ENCODE measurements at places on chromosomes 2 and 18.

- no peak for DNase-seq
Observed at GRCh38 chr18:32093523-32093922, 1.8 kb downstream of the RNF138 start.

DNA sequence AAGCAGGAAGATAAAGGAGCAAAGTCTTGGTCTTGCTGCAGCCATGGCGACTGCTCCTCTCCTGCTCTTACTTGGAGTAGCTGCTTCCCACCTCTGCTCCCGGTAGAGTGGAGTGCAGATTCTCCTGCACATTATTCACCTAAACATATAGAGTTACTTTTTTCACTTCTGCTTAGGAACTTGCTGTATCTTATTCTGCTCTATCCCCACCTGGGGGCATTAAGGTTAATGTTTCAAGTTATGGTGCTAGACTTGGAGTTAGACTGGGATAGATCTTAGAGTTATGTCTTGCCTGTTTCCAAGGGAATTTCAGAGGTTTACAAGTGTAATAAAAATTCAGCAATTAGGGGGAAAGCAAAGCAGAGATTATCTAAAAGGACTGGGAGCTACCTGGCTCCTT lies 144.2 kb downstream of the SETBP1 start:
- DNase-seq, result no peak

DNA sequence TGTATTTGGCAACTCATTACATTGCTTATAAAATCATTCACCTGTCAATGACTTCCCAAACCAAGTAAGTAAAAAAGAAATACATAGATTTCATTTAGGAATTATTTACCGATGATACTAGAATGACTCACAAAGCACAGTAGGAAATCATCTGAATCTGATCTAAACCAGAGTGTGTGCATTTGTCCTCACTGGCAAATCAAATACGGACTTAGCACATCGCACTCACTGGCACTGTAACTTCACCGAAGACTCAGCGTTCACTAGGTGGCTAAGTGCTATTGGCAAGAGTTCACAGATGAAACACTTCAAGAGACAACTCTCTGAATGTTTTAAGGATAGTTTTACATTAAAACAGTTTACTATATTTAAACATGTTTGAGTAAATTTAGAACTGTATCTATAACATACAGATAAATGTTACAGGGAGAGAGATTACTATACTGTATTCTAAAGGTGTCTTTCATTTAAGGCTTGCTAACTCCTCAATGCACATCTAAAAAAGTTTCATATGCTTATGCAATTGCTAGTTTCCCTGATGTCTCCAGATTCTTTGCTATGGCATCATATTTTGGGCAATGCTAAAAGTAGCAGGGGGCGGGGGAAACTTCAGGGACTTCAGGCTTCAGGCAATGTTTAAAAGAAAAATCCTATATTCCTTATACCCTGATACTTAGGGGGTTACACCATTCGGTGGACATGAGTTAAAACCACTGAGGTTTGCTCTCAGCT lies 48.8 kb downstream of the STK39 start:
- no peak for DNase-seq

- no peak for DNase-seq
Observed at GRCh38 chr2:230203110-230203676, 16.6 kb downstream of the SP110 start.

DNA sequence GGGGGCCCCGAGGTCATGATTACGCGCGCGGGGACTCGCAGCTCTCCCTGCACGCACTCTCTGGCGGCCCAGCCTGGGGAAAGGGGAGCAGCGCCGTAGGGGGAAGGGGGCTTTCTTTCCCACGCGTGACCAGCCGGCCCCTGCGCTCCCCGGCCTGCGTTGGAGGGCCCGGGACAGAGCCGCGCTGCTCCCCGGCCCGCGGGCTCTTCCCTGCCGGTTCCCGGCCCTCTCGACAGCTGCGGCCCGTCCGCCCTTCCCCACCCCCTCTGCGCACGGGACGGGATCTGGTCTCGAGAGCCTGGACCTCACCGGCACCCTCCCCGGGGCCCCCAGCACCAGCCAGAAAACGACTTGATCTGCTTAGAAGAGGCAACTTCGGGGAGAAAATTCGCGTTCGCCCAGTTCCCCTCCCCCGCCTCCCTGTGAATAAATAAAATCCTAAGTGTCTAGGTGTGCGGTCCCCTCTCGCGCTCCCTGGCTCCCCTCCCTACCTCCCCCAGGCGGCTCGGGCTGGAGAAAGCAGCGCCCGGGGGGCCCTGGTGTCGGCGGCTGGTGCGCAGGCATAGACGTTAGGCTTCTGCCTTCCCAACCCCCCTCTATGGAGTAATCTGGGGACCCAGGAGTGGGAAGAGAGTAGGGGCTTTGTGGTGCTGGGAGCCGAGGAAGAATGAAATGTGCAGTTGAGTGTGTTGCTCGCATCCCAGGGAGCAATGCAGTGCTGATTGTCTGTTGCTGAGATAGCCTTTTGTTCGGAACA lies 803 bp upstream of the FIGN start:
- peak; percentile 49 for DNase-seq

DNA sequence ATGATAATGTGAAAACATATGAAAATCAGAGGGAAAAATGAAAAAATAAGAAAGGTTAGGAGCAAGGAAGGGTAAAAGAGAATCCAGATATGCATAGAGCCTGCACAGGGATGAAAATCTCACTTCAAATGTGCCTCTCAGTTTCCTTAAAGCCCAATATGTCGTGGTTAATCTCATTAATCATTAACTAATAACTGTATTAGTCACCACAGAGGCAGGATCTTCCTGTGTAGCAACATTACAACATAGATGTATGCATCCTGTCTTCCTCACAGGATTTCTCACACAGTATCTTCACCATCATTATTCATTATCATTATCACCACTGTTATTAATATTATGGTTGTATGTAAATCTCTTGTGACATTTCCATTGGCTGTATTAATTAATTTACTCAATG lies 361.2 kb upstream of the SOX11 start:
- no peak for DNase-seq

DNA sequence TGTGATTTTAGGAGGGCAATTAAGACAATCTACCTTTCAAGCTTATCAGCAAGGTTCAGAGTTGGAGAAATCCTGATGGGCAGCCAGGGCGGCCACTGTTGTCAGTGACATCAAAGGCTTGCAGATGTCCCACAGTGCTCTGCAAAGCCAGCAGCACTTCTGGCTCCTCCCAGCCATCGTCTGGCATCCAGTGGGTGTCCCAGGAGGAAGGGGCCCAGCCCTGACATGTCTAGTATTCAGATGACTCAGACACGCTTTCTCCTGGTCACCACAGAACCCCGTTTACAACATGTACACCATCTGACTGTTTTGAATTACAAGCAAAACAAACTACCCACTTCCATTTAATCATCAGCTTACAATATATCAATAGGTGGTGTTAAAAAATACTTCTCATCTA lies 61.4 kb downstream of the CYRIA start:
- no peak for DNase-seq

DNA sequence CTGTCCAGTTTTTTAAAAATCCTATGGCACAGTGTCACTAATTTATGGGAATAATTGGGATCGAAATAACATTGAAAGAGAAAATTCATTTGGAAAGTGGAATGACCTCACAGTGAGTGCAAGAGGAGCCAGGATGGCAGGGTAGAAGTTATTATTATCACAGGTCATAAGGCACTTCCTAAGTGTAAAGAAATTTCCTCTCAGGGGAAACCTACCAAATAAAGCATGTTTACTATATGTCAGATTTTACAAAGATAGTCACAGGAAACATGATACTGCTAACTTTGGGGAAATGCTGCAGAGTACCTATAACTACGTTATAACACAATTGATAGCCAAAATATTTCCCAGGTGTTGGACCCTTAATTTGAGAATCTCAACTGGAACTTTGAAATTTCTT lies 226.3 kb upstream of the SMAD7 start:
- no peak for DNase-seq

DNA sequence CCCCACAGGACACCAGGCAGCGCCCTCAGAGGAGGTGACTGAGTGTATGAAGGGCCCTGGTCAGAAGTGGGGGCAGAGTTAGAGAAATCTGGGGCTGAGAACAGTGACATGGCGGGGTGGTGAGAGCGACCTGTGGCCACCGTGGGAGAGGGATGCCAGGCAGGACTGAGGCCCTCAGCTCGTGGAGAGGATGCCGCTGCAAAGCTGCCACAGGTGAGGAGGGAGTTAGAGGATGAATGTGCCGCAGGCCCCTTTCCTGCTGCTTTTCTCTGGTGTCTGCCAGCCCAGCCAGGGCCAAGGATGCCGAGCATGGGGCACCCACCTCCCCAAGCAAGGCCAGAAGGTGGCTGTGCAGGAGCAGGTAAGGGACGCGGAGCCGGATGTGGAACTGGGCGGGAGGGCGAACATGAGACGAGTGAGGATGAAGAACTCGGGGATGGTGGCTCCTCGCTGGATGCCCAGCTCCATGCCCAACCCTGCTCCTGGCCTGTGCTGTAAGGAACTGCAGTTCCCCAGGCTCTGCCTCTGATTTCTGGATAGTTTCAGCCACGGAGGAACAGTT lies 269.2 kb upstream of the HDAC4 start:
- no peak for DNase-seq

DNA sequence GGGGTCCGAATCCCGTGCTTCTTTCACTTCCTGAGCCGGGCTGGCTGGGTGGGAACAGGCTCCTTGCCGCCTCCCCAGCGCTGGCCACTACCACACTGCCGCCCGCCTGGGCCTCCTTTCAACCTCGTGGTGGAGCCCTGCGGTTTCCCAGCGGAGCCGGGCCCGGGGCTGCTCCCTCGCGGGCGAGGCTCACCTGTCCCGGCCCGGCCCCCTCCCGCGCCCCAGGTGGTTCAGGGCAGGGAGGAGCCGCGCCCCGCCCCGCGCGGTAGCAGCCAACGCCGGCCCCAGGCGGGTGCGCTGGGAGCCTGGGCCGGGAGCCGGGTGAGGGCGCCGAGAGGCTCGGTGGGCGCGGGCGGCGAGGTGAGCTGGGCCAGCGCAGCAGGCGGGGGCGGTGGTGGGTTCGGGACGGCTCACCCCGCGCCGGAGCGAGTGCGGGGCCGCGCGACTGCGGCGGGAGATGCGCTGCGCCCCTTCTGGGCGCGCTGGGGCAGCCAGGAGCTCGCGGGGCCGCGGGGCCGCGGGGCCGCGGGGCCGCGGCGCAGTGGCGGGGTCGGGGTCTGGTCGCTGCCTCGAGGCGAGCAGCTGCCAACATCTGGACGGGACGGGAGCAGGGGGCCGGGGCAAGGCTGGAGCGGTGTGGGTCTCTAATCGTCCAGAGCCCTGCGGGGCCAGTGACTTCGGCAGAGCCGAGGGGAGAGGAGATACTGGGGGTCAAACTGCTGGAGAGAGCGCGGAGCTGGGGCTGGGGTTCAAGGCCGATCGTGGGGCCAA lies at the start of gene LYPD6B:
LYPD6B (plus strand) TSS at position 258 of the 771 bp plus-strand sequence. CDS start 92,250 bp downstream, outside the sequence.
- no peak for DNase-seq

- peak; percentile 25 for DNase-seq
Observed at GRCh38 chr18:35171315-35171987, 69.4 kb upstream of the ZNF397 start.

DNA sequence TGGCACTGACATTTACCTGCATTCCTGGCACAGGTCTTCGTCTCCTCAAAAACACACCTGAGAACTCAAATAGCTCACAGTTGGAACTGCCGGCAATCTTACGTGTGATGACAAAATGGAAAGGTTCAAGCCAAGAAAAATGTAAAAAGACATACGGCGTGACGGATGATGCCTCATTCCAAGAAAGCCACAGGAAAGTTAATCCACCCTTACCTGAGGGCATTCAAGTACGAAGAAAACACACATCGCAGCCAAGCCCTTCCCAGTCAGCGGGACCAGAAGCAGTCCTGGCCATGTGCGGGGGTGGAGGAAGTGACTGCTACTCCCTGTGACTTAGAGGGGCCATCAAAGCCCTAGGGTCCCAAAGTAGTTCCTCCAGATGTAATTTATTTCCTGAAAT lies 986.3 kb upstream of the CELF4 start:
- DNase-seq, result no peak

DNA sequence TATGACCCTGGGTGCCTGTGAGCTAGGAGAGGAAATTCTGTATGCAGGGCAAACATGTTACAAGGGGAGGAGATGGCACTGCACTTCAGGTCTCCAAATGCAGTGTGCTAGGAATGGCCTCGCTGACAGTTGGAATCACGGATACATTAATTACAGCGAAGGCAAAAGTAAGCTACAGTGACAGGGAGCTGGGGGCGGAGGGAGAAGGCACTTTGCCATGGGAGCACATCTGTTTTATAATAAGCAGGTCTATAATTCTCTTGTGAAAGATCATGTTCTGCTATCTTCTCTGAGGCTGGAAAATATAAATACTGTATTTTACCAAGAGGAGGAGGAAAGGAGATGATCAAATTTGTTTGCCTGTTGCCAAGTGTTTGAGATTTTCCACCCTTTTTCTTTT lies 56.3 kb upstream of the FZD5 start:
- DNase-seq, result no peak

- DNase-seq, result no peak
Observed at GRCh38 chr18:59264121-59264571, 9.1 kb downstream of the RAX start.

DNA sequence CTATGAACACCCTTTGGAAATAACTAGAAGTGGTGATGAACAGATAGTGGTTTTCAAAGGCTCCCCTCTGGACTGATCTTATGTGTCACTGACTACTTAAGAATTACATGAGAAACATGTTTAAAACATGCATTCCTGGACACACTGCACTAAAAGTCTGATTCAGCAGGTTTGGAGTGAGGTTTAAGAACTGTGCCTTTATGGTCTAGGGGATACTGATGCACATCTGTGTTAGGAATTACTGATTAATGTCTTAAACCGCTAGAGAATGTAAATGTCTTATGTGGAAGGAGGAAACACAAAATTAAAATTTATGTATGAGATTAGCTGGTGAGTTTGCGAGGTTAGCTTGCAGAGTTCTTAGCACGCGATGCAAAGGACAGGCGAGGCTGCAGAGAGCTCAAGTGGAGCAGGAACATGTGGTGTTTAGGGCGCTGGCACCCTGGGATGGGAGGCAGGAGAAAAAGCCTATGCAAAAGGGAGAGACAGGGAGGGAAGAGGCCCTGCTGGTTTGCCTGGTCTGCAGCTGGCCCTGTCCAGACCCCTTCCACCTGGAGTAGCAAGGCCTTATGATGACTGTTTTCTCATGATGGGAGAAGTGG lies 11.7 kb downstream of the SH3YL1 start:
- no peak for DNase-seq

DNA sequence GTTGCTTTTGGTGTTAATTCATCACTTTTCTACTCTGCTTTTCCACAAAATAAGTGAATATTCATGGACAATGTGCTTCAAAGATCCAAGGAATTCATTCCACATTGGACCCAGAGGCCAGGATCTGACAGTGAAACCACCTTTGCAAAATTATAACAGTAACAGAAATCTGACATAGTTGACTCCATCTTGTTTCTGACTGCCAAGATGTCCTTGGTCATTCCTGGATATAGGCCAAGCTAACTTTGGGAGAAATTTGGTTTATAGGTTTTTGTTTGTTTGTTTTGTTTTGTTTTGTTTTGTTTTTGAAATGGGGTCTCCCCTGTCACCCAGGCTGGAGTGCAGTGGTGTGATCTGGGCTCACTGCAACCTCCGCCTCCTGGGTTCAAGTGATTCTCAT lies 10.3 kb downstream of the MPPE1 start:
- DNase-seq, result no peak
